SK-N-SH (cell line): ENCODE measurements at places on chromosomes 5 and 9. TPM values are rescaled to one million over a fixed set of nuclear protein-coding genes. Genes with fewer than 3 reads are reported as not detected.
A peak's percentile ranks its signal among the peaks of the same experiment; 100 is the strongest.

Gene AFAP1L1
- polyA plus RNA-seq, result 0.82 and 0.89 TPM in 2 replicates

Gene ANKRD55
- not detected in 2 replicates for polyA plus RNA-seq

Gene MYMK
- polyA plus RNA-seq, result not detected in 2 replicates

Gene PPP3R2
- not detected in 2 replicates for polyA plus RNA-seq

Gene SLC4A9
- polyA plus RNA-seq, result 0.02 TPM in 1 of 2 replicates, not detected in the other

Gene VLDLR
- polyA plus RNA-seq, result 9.2 and 12.0 TPM in 2 replicates

Gene MELK
- polyA plus RNA-seq, result 16.5 and 18.0 TPM in 2 replicates

Gene STK32A
- polyA plus RNA-seq, result 0.18 and 0.20 TPM in 2 replicates

Gene FOXI1
- not detected in 2 replicates for polyA plus RNA-seq

GRCh38 chr5:78404682-78405293 lies 44.4 kb downstream of the SCAMP1 start:
- H3K36me3 ChIP-seq, result no peaks in the 10 kb centered on the region
- DNase-seq, result no peak
- no peaks in the 10 kb centered on the region for H3K27me3 ChIP-seq
- no peak overlapping the region for H3K27ac ChIP-seq
- no peak overlapping the region for H3K4me3 ChIP-seq
- H3K4me1 ChIP-seq, result no peaks in the 10 kb centered on the region; the same call in 1 of the 2 replicates

- H3K27ac ChIP-seq, result no peak overlapping the region
- no peaks in the 10 kb centered on the region for H3K4me1 ChIP-seq
- H3K36me3 ChIP-seq, result no peaks in the 10 kb centered on the region
- DNase-seq, result no peak
- H3K27me3 ChIP-seq, result peaks cover 19% of the 10 kb centered on the region; the same call in 1 of the 2 replicates
Observed at GRCh38 chr5:7779019-7780005, 71.6 kb downstream of the CFAP90 start.

- no peaks in the 10 kb centered on the region for H3K27me3 ChIP-seq
- H3K36me3 ChIP-seq, result peaks cover under 1% of the 10 kb centered on the region
- no peak overlapping the region for H3K27ac ChIP-seq
Observed at GRCh38 chr5:80703747-80704146, 49.0 kb upstream of the DHFR start.

DNA sequence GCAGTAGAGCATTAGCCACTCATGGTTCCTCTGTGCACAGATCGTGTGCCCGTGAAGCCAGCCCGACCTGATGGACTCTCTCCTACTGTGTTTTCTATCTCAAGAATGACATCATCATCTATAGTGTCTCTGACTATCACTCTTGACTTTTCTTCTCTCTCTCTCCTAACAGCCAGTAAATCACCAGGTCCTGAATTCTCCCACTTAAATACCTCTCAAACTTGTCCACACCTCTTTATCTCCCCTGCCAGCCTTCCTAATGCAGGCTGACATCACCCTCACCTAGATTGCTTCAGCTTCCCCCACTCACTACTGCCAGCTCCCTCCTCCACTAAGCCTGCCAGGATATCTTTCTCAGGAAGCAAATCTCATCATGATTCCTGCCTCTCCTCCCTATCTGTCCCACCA lies 90.6 kb upstream of the MIER3 start:
- H3K4me3 ChIP-seq, result no peak overlapping the region
- no peak for DNase-seq
- no peak overlapping the region for H3K27ac ChIP-seq
- no peaks in the 10 kb centered on the region for H3K36me3 ChIP-seq
- H3K27me3 ChIP-seq, result no peaks in the 10 kb centered on the region

- peak overlapping the region; percentile 47 for H3K4me3 ChIP-seq
- no peaks in the 10 kb centered on the region for H3K27me3 ChIP-seq
- H3K4me1 ChIP-seq, result no peaks in the 10 kb centered on the region
- no peaks in the 10 kb centered on the region for H3K36me3 ChIP-seq
- DNase-seq, result peak; percentile 76
Observed at GRCh38 chr5:171419688-171420430, 412 bp downstream of the FGF18 start.

DNA sequence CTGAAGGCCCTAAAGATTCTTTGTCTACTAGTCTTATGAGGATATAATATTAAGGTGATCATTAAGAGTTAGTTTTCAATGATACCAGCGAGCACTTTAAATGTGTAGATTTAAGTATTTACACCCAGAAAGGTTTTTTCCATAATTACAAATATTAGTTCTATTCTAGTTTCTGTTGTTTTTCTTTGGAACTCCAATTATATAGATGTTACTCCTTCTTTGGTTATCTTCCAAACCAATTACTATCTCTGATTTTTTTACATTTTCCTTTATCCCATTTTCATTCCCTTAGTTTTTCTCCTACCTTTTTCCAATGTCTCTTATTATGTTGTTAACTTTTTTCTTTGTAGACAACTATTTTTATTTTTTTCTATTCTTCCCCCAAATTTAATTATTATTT lies 355.1 kb downstream of the KCNN2 start:
- H3K27ac ChIP-seq, result no peak overlapping the region
- H3K27me3 ChIP-seq, result no peaks in the 10 kb centered on the region
- no peaks in the 10 kb centered on the region for H3K36me3 ChIP-seq
- DNase-seq, result no peak

GRCh38 chr5:149794487-149794971 lies 64.4 kb downstream of the PPARGC1B start:
- no peaks in the 10 kb centered on the region for H3K27me3 ChIP-seq
- no peak overlapping the region for H3K4me3 ChIP-seq
- H3K27ac ChIP-seq, result no peak overlapping the region
- H3K36me3 ChIP-seq, result no peaks in the 10 kb centered on the region
- no peak for DNase-seq
- H3K4me1 ChIP-seq, result peaks cover 7% of the 10 kb centered on the region

- H3K27me3 ChIP-seq, result no peaks in the 10 kb centered on the region
- no peak overlapping the region for H3K27ac ChIP-seq
- H3K4me3 ChIP-seq, result no peak overlapping the region
- H3K36me3 ChIP-seq, result no peaks in the 10 kb centered on the region
- DNase-seq, result no peak
Observed at GRCh38 chr9:1857808-1858207, 157.3 kb upstream of the SMARCA2 start.

GRCh38 chr9:87152256-87152655 lies 204.9 kb upstream of the GAS1 start:
- DNase-seq, result no peak
- H3K27ac ChIP-seq, result no peak overlapping the region
- H3K36me3 ChIP-seq, result no peaks in the 10 kb centered on the region
- H3K27me3 ChIP-seq, result no peaks in the 10 kb centered on the region
- H3K4me3 ChIP-seq, result no peak overlapping the region

DNA sequence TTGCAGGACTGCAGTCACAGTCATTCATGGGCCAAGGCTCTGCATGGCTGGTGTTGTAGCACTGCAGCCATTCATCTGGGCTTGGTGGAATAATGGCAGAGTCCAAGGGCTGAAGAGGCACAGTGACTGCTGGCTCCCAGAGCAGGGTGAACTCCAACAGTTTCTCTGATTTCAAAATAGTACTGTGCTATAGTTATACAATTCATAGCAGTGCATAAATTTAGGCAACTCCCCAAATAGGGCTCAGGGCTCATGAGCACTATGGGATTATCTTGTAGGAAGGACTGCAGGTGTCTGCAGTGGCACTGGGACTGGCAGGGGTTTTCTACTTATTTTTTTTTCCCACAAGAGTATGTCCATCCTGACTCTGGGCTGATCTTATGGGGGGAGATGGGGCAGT lies 642.5 kb upstream of the SGCD start:
- H3K4me1 ChIP-seq, result no peaks in the 10 kb centered on the region
- no peak overlapping the region for H3K27ac ChIP-seq
- H3K4me3 ChIP-seq, result no peak overlapping the region
- H3K27me3 ChIP-seq, result no peaks in the 10 kb centered on the region
- no peaks in the 10 kb centered on the region for H3K36me3 ChIP-seq

DNA sequence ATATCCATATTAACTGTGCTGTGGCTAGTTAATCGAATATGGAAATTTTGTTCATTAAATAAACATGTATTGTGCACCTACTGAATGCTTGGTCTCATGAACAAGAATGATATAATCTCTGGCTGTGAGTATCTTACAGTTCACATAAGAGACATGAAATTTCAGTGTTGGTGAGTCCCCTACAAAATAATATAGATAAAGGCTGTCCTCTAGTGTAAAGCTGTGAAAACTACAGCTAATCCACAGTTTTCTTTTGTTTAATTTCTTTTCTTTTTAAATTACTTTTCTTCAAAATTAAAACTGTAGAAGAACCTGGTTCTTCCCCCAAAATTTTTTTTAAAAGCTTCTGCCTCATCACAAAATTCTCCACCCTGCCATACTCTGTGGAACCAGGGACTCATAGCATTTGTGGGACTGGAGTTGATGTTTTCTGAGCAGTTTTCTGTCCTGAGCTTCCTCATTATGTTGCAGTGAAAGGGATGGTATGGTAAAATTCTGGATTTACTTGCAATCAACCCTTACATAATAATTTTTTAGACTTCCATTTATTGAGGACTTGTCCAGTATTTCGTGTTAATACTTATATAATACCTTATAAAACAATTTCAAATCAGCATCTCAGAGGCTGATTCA lies 135.0 kb downstream of the STK32A start:
- H3K4me1 ChIP-seq, result no peaks in the 10 kb centered on the region
- no peaks in the 10 kb centered on the region for H3K27me3 ChIP-seq
- no peak overlapping the region for H3K4me3 ChIP-seq
- H3K27ac ChIP-seq, result no peak overlapping the region

DNA sequence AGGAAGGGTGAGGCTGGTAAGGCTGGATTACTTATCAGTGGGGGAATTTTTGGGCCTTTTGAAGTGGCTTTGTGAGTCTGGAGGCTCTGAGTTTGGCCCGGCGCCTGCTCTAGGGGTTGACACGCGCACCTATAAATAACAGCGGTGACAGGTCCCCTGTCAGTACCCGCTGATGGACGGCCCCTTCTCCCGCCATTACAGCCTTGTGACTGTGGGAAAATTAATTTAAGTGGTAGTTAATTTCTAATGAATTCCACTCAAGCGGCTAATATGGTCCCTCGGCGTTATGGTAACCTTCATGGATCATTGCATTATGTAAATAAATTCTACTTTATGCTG lies 16.5 kb downstream of the MRPL36 start:
- H3K4me3 ChIP-seq, result no peak overlapping the region
- no peaks in the 10 kb centered on the region for H3K4me1 ChIP-seq
- no peak for DNase-seq
- no peaks in the 10 kb centered on the region for H3K36me3 ChIP-seq

DNA sequence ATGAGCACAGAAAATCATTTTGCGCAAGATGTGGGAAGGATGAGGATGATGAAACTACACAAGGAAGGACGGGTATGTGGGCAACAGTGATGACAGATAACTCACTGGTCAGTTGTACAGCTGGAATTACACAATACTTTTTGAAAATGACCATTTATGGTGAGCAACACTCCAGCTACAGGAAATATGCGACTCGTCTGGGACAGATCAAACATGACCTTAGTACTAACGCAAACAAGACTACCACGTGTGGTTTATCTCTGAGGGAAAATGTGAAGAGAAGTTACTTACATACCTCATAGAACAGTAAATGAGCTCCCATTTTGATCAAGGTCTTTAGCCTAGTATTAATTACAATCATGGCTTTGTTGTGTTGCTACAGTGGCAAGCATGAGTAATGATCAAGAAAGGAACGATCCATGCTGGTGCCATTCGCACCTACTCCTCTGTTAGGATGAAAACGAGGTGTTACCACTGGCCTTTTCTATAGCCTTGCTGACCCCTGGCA lies 456.9 kb downstream of the BNC2 start:
- no peak overlapping the region; the same call in 1 of the 2 replicates for H3K27ac ChIP-seq
- H3K4me3 ChIP-seq, result no peak overlapping the region
- no peaks in the 10 kb centered on the region for H3K27me3 ChIP-seq
- DNase-seq, result no peak

GRCh38 chr9:124257070-124257843 lies 492 bp upstream of the NEK6 start:
- H3K27me3 ChIP-seq, result no peaks in the 10 kb centered on the region
- H3K27ac ChIP-seq, result no peak overlapping the region
- peaks cover 10% of the 10 kb centered on the region for H3K4me1 ChIP-seq
- H3K4me3 ChIP-seq, result peak overlapping the region; percentile 60
- H3K36me3 ChIP-seq, result no peaks in the 10 kb centered on the region

- no peak overlapping the region for H3K27ac ChIP-seq
- H3K4me1 ChIP-seq, result no peaks in the 10 kb centered on the region
- no peak overlapping the region for H3K4me3 ChIP-seq
Observed at GRCh38 chr5:171797543-171797942, 11.9 kb downstream of the SMIM23 start.

- no peaks in the 10 kb centered on the region for H3K27me3 ChIP-seq
- H3K4me1 ChIP-seq, result no peaks in the 10 kb centered on the region; the same call in none of the 2 replicates
- DNase-seq, result no peak
- H3K4me3 ChIP-seq, result no peak overlapping the region
- H3K27ac ChIP-seq, result no peak overlapping the region
Observed at GRCh38 chr5:100553209-100553608, 18.0 kb downstream of the FAM174A start.

DNA sequence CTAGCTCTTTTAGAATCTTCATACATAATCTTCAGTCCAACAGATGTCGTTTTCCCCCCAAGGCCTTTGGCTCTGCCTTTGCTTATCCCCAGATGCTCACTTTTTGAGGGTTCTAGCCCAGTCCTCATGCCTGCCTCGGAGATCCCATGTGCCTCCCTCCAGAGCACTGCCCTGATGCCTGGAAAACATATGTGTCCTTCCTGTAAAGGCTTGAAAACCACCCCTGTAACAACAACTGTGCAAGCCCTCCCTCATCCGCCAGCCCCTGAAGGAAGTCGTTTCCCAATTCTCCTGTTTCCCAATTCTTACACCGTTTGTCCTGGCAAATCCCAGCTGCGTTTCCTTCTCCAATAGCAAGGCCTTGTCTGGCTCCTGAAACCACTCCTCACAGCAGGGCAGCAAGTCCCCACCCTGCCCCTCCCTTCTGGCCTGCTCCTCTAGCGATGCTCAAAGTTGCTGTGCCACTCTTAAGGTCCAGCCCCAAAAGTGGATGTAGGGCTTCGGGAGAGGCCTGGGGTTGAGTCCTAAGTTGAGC lies 52.2 kb downstream of the SLC36A1 start:
- no peaks in the 10 kb centered on the region for H3K27me3 ChIP-seq
- H3K36me3 ChIP-seq, result peaks cover under 1% of the 10 kb centered on the region
- peak; percentile 27 for DNase-seq
- H3K4me1 ChIP-seq, result peaks cover 11% of the 10 kb centered on the region

DNA sequence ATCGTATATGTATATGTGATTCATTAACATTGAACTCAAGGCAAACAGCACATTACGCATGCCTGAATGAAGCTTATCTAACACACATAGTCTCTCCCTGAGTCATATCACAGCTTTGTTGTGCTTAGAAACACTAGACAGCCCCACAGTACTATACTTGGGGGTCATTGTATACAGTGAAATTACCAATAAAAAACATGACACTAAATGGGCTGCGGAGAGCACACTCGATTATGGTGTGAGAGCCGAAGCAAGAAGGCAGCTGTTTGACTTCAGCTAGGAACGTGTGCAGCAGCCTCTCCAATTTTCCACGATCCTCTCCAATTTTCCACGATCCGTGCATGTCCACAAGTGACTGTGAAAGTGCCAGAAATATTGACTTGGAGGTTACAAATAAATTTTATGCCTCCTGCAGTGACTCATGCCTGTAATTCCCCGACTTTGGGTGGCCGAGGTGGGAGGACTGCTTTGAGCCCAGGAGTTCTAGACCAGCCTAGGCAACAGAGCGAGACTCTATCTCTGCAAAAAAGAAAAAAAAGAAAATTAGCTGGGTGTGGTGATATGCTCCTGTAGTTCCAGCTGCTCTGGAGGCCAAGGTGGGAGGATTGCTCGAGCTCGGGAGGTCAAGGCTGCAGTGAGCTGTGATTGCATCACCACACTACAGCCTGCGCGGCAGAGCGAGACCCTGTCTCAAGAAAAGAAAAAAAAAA lies 102.4 kb downstream of the DAPK1 start:
- H3K4me1 ChIP-seq, result peaks cover 6% of the 10 kb centered on the region; the same call in 1 of the 2 replicates
- DNase-seq, result no peak
- no peak overlapping the region for H3K4me3 ChIP-seq
- no peak overlapping the region for H3K27ac ChIP-seq
- H3K36me3 ChIP-seq, result no peaks in the 10 kb centered on the region

- no peak for DNase-seq
- H3K4me3 ChIP-seq, result no peak overlapping the region
- no peaks in the 10 kb centered on the region for H3K4me1 ChIP-seq
Observed at GRCh38 chr9:108142504-108143201, 653.1 kb upstream of the KLF4 start.
